ENCODE measurements at places on chromosomes 16 and 17.

GRCh38 chr17:15180121-15180561, 85.0 kb downstream of the PMP22 start:
- no peak for DNase-seq

DNA sequence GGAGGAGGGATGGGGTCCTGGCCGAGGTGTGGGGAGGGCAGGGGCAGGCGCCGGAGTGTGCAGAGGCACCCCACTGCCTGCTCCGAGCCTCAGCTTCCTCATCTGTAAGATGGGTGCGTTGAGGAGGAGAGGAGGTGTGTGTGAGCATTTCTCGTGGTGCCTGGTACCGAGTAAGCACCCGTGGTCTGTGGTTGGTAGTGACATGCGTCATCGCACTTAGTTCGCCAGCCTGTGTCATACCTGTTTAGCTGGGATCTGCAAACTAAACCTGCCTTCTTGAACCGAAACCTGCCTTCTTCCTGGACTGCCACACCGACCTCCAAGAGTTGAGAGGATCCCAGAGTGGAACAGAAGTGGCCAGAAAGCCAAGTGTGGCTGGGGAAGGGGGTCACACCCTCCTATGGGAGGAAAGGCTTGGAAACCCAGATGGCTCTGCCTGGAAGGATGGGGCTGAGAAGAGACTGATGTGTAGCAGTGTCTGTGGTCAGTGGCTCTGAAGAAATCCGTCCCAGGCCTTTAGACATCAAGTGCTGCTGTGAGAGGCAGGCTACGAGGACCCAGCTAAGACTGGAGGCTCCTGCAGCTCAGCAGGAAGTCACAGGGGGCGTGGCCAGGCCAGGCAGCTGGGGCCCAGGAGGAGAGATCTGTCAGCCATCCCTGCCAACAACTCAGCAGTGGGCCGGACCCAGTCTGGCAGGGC, 162.6 kb upstream of the PLCG2 start:
- DNase-seq = peak; percentile 54

DNA sequence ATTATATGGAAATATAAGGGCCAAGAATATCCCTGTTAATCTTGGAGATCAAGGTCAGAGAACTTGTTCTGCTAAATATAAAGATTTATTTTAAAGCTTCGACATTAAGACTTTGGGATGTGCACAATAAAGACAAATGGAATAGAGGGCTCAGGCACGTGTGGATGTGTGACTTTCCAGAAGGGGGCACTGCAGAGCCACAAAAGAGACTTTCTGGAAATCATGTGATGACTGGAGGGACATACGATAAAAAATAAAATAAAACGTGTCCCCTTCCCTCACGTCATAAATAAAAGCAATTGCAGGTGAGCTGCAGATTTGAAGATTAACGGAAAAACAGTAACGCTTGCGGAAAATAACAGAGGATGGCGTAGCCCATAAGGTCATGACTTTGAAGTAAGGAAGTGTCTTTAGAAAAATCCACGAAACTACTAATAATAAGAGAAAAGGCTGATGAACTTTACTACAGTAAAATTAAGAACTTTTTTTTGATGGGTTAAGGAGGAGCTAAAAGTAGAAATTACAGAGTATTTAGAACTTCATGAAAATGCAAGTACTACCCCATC, 9.4 kb upstream of the ENGASE start:
- DNase-seq = no peak

- no peak for DNase-seq
Observed at GRCh38 chr16:84194470-84195200, 3.7 kb downstream of the ADAD2 start.

DNA sequence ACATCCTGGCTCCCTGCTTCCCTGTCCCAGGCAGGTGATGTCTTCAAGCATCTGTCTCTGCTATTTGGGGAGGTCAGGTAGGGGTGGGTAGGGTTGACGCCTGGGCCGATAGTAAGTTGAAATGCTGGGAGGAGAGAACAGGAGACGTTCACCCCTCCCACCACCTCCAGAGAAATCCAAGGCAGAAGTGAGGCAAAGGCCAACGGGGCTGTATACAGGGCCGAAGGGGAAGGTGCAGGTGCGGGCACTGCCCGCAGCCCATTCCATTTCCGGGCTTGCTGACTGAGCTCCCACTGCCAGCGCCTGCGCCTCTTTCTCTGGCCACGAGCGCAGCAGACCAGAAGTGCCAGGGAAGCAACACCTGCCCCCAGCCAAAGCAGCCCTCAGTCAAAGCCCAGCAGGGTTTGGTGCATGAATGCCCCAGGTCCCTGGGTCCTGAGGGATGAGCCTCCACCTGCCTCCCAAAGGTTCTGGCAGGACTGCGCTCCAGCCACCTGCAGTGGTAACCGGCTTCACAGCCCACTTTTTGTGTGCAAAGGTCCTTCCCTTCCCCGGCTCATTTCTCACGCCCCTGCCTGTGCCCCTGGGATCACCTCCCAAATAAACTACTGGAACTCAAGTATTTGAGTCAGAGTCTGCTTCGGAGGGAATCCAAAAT, 127.6 kb upstream of the TNRC6C start:
- DNase-seq = no peak

DNA sequence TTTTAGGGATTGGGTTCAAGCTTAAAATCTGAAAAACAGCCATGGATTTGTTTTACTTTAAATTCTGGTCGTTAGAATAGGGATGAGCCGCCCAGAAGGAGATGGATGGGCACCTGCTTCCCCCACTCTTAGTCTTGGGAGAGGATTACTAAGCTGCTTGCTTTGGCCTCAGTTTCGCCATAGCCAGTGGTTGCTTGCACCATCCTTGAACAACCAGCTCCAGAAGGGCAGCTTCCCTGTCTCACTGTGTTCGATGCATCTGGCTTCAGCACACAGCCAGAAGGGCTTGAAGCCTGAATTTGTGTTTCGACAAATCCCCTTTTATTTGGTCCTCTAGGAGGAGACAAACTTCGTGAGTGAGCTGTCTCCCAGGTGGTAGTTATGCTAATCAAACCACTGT, 7.1 kb downstream of the CYB5D2 start:
- no peak for DNase-seq

GRCh38 chr16:53662072-53662471, 41.6 kb downstream of the RPGRIP1L start:
- no peak for DNase-seq

- DNase-seq = no peak
Observed at GRCh38 chr17:1000597-1001461, 3.9 kb downstream of the TIMM22 start.

GRCh38 chr16:3458852-3459361, 15.4 kb downstream of the NAA60 start:
- no peak for DNase-seq

- no peak for DNase-seq
Observed at GRCh38 chr16:89365044-89365467, 125.3 kb downstream of the ANKRD11 start.

- no peak for DNase-seq
Observed at GRCh38 chr17:27532269-27533263, 76.3 kb downstream of the KSR1 start.

DNA sequence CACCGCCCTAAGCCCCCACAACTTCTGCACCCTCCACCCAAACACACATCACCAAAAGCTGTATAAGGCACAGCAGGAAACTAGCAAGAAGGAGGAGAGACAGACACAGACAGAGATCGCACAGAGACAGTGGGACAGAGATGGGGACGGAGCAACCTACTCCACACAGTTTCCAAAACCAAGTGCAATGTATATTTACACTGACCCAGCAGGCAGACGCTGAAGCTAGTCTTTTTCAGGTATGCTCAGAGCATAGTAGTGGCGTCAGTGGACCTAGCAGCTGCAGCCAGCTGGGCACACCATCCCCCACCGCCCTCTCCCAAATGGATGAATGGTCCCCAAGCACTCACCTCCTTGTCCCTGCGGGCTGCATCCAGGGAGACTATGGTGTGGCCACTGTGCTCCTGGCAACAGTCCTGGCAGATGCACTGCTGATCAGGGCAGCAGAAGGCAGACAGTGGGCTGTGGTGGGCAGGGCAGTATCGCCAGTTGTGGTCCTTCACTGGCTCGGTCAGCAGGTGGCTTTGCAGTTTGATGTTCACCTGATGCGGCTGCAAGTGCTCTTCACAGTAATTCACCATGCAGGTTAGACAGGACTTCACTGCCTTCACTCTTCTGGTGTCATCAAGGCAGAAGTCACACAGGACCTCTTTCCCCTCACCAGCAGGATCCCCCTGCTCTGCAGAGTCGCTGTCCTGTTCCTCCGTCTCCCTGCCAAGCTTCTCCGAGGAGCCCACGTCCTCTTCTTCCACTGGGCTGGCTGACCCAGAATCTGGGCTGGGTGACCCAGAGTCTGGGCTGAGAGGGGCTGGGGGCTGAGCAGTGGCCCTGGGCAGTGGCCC, 31.5 kb upstream of the FBXW10B start:
- no peak for DNase-seq

DNA sequence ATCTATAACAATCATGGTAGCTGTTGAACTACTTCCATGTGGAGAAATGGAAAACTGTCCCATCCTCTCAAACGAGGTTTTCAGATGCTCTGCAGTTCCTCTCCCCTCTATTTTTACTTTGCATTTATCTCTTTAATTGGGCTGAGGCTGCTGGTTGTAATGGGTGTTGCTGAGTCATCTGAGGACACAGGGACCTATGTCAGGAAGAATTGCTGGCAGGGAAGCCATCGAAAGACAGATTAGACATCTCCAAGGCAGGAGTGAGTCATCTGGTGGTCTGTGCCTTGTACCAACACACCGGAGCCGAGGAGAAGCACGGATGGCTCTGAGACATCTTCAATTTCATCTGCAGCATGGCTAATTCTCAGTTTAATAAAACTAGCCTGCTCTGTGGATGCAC, 394.5 kb downstream of the GRIN2A start:
- DNase-seq = peak; percentile 15

DNA sequence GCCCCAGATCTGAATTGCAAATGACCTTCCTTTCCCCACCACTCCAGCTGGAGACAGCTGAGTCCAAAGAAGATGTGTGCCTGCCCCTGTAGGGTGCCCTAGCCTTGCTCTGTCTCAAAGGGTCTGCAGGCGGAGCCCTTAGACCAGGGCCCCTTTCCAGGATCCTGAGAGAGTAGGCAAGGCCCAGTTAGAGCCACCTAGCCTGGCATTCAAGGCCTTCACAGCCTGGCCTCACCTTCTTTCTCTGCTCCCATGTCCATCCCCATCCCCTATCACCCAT, 66.6 kb upstream of the LHX1 start:
- DNase-seq = no peak

DNA sequence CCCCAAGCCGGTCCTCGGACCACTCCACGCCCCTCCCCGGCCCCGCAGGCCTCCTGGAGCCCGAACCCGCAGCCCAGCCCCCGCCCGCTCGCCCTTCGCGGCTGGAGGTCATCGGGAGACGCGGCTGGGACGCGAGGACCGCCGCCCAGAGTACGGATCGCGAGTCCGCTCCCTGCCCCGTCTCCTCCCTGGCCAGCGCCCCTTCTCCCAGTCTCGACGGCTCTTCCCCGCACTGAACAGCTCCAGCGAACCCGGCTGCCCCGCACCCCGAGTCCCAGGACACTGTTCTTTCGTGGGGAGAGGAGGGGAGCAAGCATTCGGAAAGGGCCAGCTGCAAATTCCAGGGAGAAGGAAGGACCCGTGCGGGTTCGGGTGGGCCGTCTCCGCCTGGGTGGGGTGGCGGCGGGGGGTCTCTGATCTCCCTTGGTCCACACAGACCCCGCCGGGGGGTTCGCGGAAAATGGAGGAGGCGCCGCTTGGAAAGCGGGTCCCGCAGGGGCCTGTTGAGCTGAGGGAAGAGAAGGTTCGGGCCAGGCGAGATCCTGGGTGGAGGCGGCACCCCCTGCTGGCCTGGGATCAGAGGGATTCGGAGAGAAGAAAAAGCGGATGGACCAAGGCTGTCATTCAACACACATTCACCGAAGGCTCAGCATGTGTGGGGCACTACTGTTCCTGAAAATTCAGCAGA, 632 bp upstream of the RTN4RL1 start:
- no peak for DNase-seq

GRCh38 chr16:1863681-1864460, 8.1 kb downstream of the MEIOB start:
- DNase-seq = no peak

- no peak for DNase-seq
Observed at GRCh38 chr16:1374418-1375297, 22.9 kb downstream of the GNPTG start.

- no peak for DNase-seq
Observed at GRCh38 chr16:483341-484075, 44.0 kb upstream of the CAPN15 start.

GRCh38 chr16:67212766-67213165, 13.8 kb downstream of the ELMO3 start:
- DNase-seq = no peak

DNA sequence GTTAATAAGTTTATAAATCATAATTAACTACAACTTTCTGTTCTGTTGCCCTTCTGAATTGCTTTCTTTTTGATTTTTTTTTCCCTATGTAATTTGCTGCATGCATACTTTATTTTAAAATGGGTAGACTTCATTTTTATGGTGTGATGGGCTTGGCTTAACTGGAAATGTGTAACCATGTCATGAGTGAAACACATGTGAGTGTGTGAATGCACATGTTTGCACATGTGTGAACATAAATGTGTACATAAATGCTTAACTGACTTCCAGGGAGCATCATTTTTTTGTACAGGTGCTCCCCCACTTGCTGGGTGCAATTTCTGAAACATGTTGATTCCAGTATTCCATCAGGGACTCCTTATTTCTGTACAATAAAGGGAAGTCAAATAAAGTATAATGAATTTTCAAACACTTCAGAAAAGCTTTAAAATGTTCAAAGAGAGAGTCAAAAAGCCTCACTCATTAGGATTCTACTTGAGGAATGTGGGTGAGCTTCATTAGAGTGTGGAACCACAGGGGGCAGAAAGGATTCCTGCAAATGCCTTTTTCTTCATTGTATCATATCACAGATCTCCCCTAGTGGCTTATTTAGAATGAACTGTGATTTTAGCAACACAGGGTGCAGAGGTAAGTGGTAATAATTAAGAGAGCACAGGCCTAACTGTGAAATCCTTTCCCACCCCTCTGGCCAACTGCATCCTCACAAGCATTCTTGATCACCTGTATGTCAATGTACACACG, 31.7 kb upstream of the CDH11 start:
- DNase-seq = no peak

DNA sequence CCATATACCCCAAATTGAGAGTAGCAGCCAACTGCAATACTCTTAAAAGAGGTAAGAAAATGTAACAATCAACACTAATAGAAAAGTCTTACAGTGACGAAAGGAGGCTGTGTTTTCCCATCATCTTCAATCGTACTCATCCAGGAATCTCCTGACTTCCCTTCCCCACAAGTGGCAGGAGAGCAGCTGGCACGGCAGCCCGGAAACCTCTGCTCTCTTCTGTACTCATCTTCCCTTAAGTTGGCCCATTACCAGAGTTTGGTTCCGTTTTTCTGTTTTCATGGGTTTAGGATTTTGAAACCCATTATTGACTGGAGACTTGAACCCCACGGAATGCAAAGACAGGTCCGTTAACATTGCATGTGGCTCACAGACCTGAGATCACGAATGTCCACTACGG, 11.7 kb upstream of the CD300H start:
- DNase-seq = no peak

All from GM12878 (cell line).